ENCODE measurements at places on chromosomes 16 and 17.

- no peak for DNase-seq
Observed at GRCh38 chr17:60863892-60864707, 186.4 kb downstream of the BCAS3 start.

- no peak for DNase-seq
Observed at GRCh38 chr17:65047941-65048340, 8.6 kb downstream of the GNA13 start.

GRCh38 chr16:66588981-66589713, 9.9 kb downstream of the CMTM2 start:
- no peak for DNase-seq

- no peak for DNase-seq
Observed at GRCh38 chr16:525520-526180, 1.9 kb upstream of the CAPN15 start.

DNA sequence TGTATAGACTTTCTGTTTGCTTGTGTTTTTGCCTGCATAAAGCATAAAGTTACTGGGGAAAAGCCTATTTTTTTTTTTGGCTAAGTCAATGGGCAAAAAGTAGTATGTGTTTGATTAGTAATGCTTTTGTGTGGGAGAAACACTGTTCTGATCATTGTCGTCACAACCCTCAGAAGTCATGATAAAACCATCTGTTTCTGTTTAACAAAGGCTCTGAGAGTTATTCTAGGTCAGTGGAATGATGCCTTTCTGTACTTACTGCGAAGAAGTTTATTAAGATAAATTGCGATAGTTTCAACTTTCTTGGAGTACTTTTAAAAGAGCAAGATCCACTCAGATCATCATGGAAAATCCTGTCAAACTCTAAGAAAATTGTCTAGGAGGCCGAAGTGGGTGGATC, 80.9 kb downstream of the PRKCA start:
- DNase-seq = no peak

- DNase-seq = no peak
Observed at GRCh38 chr17:49928126-49928800, 40.7 kb upstream of the DLX4 start.

DNA sequence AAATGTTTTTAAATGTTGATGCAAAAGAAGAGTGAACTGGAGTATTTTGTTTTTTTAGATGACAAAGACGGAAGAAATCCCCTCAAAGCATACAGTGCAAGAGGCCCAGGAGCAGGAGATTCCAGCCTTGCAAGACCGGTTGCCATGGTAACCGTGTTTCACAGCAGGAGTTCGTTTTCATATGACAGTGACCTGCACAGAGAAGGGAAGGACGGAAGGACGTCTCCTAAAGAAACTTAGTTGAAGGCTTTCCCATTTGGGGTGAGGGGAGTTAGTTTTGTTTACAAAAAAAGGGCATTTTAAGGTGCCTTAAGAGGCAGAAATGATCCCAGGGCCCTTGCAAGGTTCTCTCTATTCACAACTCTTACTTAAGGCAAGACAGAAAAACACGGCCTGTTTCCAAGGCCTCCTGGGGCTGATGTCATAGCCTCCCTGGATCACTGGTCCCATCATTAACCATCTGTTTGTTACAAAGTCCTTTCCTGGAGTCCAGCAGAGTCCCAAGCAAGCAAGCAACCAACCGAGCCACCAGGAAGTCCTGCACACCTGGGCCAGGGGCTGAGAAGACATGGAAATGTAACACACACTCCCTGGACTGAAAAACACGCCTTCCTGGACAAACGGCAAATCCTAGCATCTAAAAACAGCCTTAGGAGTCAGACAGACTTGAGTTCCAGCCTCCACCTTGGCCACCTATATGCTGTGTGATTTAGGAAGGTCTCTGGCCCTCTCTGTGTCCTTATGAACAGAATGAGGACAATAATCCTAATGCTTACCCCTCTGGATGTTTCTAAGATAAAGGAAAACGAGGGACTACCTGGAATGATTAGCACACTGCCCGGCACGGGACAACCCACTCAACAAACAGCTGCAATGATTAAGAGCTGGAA, 30.3 kb upstream of the RPH3AL start:
- no peak for DNase-seq

- no peak for DNase-seq
Observed at GRCh38 chr17:44402564-44403172, 13.2 kb upstream of the ITGA2B start.

GRCh38 chr16:66947302-66948065, 12.2 kb downstream of the CES2 start:
- DNase-seq = peak; percentile 89

- no peak for DNase-seq
Observed at GRCh38 chr17:9200699-9201359, 179.5 kb downstream of the NTN1 start.

GRCh38 chr16:5584109-5584508, 486.5 kb upstream of the EEF2KMT start:
- no peak for DNase-seq

DNA sequence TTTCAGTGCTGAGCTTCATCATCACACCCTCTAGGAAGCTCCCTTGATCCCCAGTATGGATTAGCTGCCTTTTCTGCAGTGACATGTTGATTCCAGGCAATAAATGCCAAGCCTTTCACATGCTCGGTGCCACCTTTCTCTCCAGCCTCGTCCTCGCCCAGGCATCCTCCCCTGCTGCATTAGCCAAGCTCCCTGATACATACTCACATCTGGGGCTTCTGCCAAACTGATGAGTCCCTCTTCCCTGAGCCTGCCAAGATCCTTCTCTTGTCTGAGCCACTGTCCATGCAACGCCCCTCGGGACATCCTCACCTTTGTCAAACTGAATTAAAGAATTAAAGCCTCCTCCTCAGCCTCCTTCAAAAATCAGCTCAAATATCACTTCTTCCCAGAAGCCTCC, 538.5 kb upstream of the CDH11 start:
- DNase-seq = no peak

- no peak for DNase-seq
Observed at GRCh38 chr16:66146798-66147197, 219.7 kb upstream of the CDH5 start.

GRCh38 chr16:75080205-75081029, 36.2 kb downstream of the LDHD start:
- DNase-seq = no peak

GRCh38 chr17:74745548-74746177, 2.8 kb upstream of the NHERF1 start:
- no peak for DNase-seq

- DNase-seq = no peak
Observed at GRCh38 chr17:76419576-76420260, 33.2 kb downstream of the UBE2O start.

DNA sequence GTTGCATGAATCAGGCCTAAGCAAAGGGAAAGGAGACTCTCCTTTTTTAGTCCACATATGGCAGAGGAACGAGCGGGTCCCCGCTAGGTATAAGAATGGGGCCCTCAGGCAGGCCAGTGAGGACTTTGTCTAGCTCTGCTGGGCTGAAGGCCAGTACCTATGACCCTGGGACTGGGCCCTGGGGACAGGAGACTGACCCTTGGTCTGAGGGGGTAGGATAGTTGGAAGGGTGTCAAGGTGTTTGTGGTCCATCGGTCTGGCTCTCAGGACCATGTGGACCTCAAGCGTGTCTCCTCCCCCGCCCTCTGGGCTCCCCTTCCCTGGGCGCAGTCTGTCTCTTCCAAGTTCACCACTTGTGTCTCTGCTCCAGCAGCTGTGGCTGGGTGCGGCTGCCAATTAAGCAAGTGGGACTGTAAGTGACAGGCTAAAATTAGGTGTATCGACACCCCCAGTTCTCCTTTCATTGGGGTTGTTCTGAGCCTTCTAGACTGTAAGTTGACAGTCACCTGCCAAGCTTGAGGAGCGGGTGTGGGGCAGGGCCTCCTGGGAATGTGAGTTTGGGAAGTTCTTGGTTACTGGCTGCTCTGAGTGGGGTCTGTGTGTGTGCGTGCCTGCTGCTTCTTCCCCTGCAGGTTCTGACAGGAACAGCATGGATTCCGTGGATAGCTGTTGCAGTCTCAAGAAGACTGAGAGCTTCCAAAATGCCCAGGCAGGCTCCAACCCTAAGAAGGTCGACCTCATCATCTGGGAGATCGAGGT, 24.5 kb downstream of the AKAP1 start:
- DNase-seq = no peak

- DNase-seq = no peak
Observed at GRCh38 chr16:24906199-24906808, 60.5 kb downstream of the SLC5A11 start.

DNA sequence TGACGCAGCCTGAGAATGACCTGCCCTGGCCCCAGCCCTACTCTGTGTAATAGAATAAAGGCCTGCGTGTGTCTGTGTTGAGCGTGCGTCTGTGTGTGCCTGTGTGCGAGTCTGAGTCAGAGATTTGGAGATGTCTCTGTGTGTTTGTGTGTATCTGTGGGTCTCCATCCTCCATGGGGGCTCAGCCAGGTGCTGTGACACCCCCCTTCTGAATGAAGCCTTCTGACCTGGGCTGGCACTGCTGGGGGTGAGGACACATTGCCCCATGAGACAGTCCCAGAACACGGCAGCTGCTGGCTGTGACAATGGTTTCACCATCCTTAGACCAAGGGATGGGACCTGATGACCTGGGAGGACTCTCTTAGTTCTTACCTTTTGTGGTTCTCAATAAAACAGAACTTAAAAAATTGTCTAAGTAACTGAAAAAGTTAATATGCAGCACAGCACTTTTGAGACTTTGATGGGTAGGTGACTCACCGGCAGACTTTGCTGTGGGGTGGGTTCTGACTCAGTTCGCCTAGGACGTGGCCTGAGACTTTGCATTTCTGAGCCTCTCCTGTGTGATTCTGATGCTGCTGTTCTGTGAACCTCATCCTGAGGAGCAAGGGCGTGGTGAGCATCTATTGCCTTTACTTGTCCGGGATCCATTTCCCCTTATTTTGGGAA, 5.7 kb downstream of the LAT start:
- no peak for DNase-seq

DNA sequence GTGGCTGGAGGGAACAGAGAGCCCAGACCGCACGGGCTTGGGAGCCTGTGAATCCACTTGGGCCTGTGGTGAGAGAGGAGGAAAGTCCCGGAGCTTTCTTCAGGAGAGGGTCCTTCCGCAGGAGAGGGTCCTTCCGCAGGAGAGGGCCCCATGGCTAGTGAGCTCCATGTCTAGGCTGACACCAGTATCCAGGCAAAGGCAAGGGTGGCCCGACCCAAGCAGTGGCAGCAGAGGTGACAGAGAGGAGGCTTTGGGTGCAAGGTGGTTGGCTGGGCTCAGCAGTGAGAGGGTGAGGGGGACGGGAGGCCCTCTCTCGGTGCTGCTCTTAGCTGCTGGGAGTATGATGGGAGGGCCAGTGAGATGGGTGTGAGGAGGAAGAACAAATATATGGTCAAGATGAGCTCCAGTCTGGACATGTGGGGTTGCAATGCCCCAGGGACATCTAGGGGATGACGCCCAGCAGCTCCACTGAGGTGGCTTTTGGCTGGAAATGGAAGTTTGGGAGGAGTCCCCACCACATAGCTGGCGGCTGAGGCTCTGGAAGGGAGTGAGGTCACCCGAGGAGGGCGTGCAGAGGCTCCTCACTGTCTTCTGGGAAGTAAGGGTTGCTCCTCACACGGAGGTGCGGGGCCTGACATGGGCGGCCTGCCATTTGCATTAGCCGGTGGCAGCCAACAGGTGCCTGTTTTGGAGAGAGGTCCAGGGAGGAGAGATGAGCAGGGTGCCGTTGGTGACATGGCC, 2.3 kb upstream of the HSD3B7 start:
- peak; percentile 68 for DNase-seq

GRCh38 chr16:30808146-30808545, 21.1 kb upstream of the ZNF629 start:
- DNase-seq = no peak

- DNase-seq = peak; percentile 23
Observed at GRCh38 chr16:50393858-50394802, 25.3 kb upstream of the BRD7 start.

GRCh38 chr16:12303653-12304052, 327.1 kb downstream of the SNX29 start:
- peak; percentile 65 for DNase-seq

- DNase-seq = no peak
Observed at GRCh38 chr17:49597928-49598655, 22.4 kb downstream of the NXPH3 start.

- no peak for DNase-seq
Observed at GRCh38 chr16:49858200-49859124, 2.5 kb upstream of the ZNF423 start.

DNA sequence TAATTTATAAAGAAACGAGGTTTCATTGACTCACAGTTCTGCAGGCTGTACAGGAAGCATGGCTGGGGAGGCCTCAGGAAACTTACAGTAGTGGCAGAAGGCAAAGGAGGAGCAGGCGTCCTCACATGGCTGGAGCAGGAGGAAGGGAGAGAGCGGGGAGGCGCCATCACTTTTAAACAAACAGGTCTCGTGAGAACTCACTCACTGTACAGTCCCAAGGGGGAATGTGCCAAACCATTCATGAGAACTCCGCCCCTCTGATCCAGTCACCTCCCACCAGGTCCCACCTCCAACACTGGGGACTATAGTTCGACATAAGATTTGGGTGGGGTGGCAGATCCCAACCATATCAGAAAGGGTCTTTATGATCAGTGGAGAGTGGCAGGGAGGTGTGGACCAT, 392.4 kb upstream of the TNRC6C start:
- DNase-seq = no peak

GRCh38 chr16:4465977-4466779, 8.2 kb downstream of the NMRAL1 start:
- no peak for DNase-seq

- DNase-seq = no peak
Observed at GRCh38 chr17:77875051-77875780, 83.3 kb upstream of the TNRC6C start.

DNA sequence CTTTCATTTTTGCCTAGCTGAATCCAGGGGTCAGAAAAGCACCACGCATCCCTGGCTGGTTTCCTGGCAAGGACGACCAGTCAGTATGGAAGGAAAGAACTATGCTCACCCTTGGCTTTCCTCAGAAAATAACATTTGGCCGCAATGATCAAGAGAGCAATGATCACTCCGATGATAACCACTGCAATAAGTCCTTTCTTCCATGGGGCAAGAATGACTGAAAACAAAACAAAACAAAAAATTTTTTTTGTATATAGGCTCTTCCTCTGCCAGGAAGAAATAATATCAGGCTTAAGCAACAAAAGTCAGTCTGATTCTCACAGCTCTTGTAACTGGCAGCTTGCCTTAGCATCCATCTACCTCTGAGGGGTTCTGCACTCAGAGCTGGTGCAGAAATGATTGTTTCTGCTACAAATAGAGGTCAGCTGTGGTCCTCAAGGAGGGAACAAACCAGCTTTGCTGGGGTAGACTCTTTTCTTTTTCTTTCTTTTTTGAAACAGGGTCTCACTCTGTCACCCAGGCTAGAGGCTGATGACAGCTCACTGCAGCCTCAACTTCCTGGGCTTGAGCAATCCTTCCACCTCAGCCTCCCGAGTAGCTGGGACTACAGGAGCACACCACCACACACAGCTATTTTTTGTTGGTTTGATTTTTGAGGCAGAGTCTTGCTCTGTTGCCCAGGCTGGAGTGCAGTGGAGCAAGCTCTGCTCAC, 35.7 kb downstream of the PECAM1 start:
- no peak for DNase-seq

Measured in right atrium auricular region (tissue), 2 donors.